Thoracic aorta (tissue), 2 donors: ENCODE measurements at places on chromosomes 4 and X.

- DNase-seq = no peak
These were observed 2.9 kb upstream of the AGA start for GRCh38 chr4:177444911-177445736.

DNA sequence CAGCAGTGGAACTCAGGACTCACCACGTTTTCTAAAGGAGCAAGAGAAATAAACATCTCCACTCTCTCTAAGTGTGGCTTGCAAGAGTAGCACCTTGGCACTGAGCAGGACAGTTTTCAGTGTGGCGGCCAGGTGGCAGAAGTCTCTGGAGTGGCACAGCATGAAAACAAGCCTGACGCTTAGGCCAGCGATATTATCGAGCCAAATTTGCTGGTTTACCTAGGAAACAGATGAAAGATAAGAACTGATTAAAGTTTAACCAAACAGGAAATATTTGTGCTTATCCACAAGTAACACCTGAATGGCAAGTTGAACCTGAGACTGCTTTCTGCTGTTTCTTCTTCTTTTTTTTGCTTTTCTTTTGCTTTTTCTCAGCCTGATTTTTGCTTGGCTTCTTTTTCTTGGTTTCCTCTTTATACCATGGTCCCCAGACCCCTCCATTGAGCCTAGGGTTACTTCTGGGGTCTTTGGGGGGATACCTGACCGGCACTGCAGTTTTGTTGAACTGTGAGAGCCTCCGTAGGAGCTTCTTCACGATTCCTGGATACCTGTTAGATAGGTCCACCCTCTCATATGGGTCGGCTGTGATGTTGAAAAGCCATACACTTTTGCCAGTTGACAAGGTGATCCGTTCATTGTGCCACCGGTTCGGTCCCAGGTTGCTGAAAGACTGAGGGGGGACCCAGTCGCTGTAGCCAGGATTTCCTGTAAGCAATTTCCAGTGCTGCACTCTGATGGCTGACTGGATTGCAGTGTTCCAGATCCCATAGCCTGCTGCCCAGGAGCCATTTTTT, 77.3 kb downstream of the ARSJ start:
- no peak for DNase-seq

- DNase-seq = no peak
These were observed 277.1 kb upstream of the DIAPH2 start for GRCh38 chrX:96407501-96407900.

- no peak for DNase-seq
These were observed 89.1 kb downstream of the RELL1 start for GRCh38 chr4:37597034-37597433.

GRCh38 chr4:134027931-134028330, 173.7 kb downstream of the PABPC4L start:
- no peak for DNase-seq

DNA sequence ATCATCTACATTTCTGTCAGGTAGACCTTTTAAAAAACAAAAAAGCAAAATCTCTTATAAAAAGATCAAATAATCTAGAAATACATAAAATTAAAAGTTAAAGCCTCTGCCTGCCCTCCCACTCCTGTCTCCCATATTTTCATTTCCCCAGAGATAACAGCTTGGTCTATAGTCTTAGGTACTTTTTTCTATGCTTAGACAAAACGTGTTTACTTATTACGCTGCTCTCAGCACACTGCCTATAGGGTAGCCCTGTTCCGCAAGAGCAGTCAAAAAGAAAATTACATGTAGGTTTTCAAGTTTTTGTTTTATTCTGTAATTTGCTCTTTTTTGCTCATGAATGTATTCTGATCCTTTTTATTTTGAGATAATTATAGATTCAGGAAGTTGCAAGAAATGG, 73.3 kb downstream of the TAF1 start:
- DNase-seq = no peak

DNA sequence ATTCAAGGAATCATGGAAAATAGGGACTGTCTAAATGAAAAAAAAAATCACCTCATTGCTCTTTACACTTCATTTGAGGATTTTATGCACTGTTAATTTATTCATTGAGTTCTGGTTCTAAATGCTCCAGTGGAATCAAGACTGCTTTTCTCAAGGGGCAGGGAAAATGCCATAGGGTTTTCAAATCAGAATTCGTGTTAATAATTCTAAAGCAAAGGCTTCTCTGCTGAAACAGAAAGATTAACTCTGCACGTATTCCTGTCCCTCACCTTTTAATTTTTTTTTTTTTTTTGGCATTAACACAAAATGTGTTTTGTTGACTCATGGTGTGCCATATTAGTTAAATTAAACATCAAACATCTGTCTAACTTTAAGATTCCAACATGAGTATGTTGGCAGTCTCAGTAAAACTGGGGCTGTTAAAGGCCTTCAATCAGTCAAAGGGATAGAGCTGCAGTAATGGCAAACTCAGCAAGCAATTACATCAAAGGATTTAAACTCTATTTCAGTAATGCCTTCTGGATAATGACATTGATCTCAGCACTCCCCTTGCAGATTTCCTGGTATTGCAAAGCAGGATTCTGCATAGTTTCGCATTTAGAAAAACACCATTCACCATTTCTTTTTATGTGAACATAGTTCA, 878.1 kb downstream of the RAPGEF2 start:
- DNase-seq = no peak

GRCh38 chr4:153645183-153645582, 38.9 kb upstream of the TLR2 start:
- no peak for DNase-seq

- no peak for DNase-seq
These were observed 15.1 kb downstream of the NOCT start for GRCh38 chr4:139030614-139031235.

DNA sequence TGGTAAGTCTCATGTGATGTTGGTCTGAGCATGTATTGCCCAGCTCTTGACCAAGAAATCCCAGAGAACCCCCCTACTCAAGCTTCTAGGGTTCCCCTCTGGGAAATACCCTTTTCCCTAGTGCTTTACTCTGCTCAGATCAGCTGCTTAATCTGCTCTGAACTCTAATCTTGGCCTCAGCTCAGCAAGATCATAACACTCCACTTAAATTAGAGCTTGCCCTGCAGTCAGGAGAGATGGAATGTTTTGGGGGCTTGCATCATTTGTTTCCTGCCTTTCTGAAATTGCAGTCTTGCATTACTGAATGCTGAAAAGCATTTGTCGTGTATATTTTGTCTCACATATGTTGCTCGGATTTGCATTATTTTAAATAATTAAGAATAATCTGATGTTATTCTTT, 1153.6 kb downstream of the FSTL5 start:
- no peak for DNase-seq

DNA sequence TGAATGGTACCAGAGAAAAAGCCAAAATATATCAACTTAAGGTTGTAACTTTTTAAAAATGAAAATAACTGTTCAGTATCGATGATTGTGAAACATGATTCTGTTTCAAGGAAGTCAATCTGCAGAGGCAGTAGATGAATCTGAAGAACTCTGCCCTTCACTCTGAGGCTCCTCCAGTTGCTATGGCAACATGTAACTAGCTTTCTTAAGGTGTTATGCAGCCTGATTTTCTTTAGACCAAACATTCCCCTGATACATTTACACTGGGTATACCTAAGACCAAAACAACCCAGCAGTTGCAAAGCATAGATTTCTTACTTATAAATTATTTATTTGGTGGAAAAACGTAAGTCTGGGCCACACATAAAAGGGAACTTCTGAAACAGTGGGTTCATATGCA, 133.6 kb upstream of the RASGEF1B start:
- DNase-seq = no peak
